ENCODE measurements at places on chromosomes 6 and 20. TPM values are rescaled to one million over a fixed set of nuclear protein-coding genes. Genes with fewer than 3 reads are reported as not detected.

SLC32A1 gene
- not detected for total RNA-seq

NKAPL gene
- total RNA-seq, result 2.0 TPM

MYLK2 gene
- under 0.01 TPM for total RNA-seq

RIPOR2 gene
- total RNA-seq, result 0.34 TPM

SRSF12 gene
- total RNA-seq, result not detected

KCNK16 gene
- total RNA-seq, result not detected

BMP7 gene
- total RNA-seq, result not detected

DNAH8 gene
- under 0.01 TPM for total RNA-seq
